ENCODE measurements at places on chromosomes 13 and 19.

- no peak for DNase-seq
These were observed 20.3 kb upstream of the BCL3 start for GRCh38 chr19:44728178-44728577.

- no peak for DNase-seq
These were observed 4.3 kb upstream of the LRRC8E start for GRCh38 chr19:7883796-7884570.

DNA sequence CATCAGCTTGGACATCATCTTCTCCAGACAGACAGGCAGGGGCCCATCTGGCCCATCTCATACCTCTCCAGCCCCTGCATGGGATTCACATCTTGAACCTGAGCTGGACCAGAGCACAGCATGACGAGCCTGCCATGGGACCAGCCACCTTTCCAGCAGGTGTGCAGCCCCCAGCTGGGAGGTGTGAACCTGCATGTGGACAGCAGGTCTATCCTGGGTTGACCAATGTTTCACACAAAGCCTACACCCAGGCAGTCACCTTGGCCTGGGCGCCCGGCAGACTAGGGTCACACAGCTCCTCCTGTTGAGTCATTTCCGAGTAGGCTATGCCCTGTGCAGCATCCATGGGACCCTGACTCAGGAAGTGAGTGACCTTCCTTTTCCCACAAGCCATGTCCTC lies 41.4 kb downstream of the MAU2 start:
- no peak for DNase-seq

- DNase-seq, result peak; percentile 59
These were observed 21.5 kb downstream of the NFIC start for GRCh38 chr19:3387645-3388589.

DNA sequence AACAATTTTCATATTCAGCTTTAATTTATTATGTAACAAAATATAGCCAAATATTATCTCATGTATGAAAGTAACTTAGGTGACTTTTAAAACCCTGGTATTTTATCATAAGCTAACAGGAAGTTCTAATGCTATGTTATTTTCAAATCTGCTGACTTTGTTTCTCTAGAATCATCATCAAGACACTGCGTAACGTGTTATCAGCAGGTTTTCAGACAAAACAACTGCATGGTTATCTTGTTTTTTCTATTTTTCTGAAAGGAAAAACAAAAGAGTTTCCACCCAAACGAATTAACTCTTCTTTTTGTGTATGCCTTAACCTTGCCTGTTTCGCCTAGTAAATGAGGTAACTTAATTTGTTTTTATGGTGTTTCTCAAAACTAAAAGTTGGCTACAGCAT lies 156.3 kb downstream of the TBC1D4 start:
- peak; percentile 39 for DNase-seq

DNA sequence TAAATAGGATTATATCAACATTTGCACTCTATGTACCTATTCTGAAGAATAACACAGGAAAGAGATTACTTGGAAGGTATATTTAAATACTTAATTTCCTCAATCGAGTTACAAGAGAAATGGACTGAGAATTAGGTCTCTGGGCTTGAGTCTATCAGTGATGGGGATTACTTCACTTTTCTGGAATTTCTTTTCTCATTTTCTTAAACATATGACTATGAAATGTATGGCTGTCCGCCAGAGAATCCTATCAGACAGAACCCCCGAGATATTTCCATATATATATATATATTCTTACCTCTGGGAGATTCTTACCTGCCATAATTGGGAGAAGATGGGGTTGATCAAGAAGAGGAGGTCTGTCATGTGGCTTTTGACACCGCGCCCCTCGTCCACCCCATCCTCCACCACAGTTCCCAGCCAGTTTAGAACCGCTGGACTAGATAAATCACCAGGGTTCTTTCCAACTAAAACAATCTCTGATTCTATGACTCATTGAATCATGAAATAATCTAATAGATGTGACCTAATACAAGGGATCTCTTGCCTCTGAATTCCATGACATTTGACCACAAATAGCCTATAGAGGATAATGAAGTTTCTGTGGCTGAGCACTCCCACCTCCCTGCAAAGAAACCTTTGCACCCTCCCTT lies 231.3 kb downstream of the TBC1D4 start:
- no peak for DNase-seq

GRCh38 chr13:28321756-28322155 lies 173.2 kb downstream of the FLT1 start:
- no peak for DNase-seq

GRCh38 chr13:36357692-36358091 lies 11.5 kb upstream of the SPART start:
- no peak for DNase-seq

GRCh38 chr13:20231839-20232555 lies at the start of gene GJB6:
Gene GJB6, minus strand, starts transcription at chr13:20232319. Its CDS starts 8,839 bp downstream, at chr13:20223480.
- no peak for DNase-seq

DNA sequence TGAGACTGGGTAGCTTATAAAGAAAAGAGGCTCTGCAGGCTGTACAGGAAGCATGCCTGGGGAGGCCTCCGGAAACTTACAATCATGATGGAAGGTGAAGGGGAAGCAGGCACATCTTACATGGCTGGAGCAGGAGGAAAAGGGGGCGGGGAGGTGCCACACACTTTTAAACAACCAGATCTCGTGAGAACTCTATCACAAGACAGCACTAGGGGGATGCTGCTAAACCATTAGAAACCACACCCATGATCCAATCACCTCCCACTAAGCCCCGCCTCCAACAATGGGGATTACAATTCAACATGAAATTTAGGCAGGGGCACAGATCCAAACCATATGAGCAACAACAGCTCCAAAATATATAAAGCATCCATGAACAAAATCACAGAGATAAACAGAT lies 46.5 kb upstream of the GTF2F2 start:
- peak; percentile 44 for DNase-seq
